ENCODE measurements at places on chromosomes 11 and 22. TPM values are rescaled to one million over a fixed set of nuclear protein-coding genes. Genes with fewer than 3 reads are reported as not detected.

GRCh38 chr22:42901790-42902508 is 44.9 kb upstream of the ARFGAP3 start:
- no peak for DNase-seq

GRCh38 chr22:44019846-44020245 is 4.3 kb upstream of the PARVB start:
- DNase-seq, result no peak

GRCh38 chr22:50544078-50544745 is 1.5 kb upstream of the KLHDC7B start:
- DNase-seq, result peak; percentile 93

FOSL1 gene
- total RNA-seq, result 7.4 TPM

C11orf87 gene
- total RNA-seq, result not detected

DRICH1 gene
- total RNA-seq, result 0.42 TPM
